ENCODE measurements at places on chromosomes 1 and 21.

DNA sequence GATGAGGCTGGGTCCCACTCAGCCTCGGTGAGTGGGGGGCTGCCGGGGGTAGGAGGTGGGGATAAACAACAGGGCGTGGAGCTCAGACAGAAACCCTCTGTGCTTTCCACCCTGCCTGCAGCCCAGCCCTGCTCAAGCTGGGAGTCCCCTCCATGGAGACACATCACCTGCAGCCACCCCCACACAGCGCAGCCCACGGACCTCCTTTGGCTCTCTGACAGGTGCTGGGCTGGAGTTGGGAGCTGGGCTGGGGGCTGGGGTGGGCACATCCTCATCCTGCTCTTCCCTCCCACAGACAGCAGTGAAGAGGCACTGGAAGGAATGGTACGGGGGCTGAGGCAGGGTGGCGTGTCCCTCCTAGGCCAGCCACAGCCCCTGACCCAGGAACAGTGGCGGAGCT is 1.9 kb upstream of the CATSPER4 start:
- DNase-seq: no peak

DNA sequence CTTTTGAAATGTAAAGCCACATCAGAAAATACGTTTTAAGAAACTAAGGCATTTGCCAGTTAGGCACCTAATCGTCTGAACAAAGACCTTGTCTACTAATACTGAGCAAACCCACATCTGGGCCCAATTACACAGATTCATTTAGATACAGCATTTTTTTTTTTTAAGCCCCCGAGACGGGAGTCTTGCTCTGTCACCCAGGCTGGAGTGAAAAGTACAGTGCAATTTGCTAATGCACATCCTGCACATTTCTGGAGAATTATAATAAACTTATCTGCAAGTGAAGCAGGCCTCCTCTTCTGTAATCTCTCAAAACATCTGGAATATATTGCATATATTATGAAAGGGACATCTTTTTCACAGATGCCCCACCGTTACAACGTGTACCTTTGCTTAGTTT is 3.3 kb downstream of the RSRP1 start:
- DNase-seq: no peak

GRCh38 chr1:32998064-32998463 is 33.5 kb upstream of the RNF19B start:
- peak; percentile 4 for DNase-seq

- no peak for DNase-seq
Observed at GRCh38 chr1:221549815-221550214, 192.1 kb downstream of the DUSP10 start.

DNA sequence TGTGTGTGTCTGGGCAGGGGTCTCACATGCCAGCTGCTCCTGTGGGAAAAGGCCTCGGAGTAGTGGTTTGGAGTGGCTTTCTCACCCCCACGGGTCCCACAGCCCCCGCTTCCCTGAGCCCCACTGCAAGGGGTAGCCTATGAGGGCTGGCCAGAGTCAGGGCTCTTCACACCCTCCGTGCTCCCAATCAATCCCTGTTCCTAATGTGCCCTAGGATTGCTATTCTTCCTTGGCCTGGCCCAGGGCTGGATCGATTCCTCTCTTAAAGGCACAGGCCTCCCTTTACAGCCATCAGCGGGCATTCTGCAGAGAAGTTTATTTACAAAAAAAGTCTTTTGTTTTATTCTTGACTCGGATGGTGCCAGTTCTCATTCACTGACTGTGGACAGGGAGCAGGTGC is 19.3 kb upstream of the ACTL8 start:
- DNase-seq: no peak

- DNase-seq: no peak
Observed at GRCh38 chr1:247173431-247173830, 1.6 kb upstream of the ZNF124 start.

DNA sequence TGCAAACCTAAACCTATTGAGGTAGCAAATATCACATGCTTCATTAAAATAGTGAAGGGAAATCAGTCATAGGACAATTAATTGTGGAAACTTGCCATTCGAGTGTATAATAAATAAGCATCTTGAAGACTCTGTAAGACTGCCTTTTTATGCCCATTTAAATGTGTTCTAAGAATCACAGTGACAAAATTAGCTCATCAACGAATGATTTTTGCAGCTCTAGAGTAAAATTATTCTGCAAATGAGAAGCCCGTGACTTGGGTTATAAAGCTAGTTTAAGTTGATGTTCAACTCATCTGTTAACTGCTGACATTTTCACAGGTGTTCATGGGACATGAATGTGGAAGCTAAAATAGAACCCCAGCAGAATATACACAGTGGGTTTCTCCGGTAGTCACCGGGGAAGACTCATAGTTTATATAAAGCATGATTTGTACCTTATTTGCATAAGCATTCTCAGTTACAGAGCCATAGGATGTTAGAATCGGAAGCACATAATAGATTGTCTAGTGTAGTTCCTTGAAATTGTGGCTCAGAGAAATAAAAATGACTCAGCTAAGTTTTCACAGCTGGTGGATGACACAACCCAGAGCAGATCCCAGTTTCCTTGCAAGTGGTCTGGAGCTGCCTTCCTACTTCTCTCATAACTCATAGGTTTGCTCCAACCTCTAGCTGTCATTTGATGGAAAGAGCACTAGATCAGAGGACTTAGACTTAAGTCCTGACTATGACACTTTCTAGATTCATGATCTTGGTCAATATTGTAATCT is 107.3 kb downstream of the UCHL5 start:
- no peak for DNase-seq

DNA sequence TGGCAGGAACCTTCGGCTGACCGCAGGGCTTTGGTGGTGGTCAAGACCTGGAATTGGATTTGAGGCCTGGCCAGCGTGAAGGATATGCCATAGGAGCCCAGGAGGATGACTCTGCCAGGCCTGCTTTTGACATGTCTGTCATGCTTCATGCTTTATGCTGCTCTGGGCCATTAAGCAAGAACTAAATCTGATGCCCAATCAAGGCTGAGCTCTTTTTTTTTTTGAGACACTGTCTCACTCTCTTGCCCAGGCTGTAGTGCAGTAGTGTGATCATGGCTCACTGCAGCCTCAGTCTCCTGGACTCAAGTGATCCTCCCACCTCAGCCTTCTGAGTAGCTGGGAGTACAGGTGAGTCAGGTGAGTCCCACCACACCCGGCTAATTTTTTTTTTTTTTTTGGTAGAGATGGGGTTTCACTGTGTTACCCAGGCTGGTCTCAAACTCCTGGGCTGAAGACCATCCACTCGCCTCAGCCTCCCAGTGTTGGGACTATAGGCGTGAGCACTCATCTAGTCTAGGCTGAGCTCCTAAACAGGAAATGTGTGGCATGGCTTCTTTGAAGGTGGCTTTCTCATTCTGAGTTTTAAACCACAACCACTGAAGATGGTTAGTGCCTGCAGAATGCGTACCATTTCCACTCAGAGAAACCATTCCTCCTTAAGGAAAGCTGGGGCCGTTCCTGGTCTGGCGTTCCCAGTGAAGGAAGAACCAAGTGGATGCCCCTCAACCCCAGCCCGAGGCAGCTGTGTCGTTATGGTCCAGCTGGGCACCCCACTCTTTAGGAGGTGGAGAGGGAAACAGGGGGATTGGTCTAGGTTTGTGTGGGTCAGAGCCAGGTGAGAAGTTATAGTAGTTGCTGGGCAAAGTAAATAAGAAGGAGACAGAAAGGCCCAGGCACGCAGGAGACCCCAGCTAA is 34.2 kb upstream of the ATP5PO start:
- DNase-seq: no peak

DNA sequence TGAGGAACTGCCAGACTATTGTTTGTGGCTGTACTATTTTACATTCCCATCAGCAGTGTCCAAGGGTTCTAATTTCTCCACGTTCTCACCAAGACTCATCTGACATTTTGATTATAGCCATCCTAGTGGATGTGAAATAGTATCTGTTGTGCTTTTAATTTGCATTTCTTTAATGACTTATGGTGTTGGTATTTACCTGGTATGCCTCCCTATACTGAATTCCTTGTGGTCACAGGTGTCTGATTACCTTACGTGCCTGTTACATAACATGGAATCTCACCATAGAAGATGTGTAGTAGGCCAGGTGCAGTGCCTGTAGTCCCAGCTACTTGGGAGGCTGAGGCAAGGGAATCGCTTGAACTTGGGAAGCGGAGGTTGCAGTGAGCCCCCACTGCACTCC is 13.5 kb downstream of the ZYG11A start:
- no peak for DNase-seq

- no peak for DNase-seq
Observed at GRCh38 chr1:46646331-46646730, 21.8 kb downstream of the ATPAF1 start.

Data from NCI-H69 (cell line).